ENCODE measurements at places on chromosomes 1 and 21.

- DNase-seq = no peak
Measured at GRCh38 chr1:20348326-20348915, 57.7 kb downstream of the VWA5B1 start.

DNA sequence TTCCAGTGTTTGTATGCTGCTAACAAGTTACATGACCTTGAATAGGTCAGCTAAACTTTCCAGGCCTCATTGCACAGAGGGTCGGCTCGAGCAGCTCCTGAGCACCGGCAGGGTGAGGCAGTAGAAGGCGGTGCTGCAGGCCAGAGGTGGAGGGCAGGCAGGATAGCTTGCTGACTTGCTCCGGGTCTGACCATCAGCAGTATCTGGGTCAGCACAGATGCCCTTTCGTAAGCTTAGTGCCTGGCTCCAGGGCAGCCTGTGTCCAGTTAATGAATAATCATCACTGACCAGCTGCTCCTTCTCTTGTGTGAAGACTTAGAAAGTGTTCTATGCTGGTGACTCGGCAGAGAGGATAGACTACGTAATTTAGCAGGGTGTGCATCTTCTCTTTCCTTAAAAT, 6.9 kb downstream of the MAPKAPK2 start:
- no peak for DNase-seq

DNA sequence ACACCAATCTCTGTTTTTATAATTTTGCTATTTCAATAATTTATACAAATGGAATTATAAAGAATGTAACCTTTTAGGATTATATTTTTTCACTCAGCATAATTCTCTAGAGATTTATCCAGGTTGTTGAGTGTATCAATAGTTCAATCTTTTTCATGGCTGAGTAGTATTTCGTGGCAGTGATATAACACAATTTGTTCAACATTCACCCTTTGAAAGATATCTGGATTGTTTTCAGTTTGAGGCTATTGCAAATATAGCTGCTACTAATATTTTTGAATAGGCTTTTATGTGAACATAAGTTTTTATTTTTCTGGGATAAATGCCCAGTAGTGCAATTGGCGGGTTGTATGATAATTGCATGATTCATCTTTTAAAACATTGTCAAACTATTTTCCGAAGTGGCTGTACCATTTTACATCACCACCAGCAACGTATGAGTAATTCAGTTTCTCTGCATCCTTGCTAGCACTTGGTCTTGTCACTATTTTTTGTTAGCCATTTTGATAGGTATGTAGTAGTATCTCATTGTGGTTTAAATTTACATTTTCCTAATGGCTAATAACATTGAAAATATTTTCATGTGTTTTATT, 55.6 kb upstream of the ABCD3 start:
- no peak for DNase-seq

DNA sequence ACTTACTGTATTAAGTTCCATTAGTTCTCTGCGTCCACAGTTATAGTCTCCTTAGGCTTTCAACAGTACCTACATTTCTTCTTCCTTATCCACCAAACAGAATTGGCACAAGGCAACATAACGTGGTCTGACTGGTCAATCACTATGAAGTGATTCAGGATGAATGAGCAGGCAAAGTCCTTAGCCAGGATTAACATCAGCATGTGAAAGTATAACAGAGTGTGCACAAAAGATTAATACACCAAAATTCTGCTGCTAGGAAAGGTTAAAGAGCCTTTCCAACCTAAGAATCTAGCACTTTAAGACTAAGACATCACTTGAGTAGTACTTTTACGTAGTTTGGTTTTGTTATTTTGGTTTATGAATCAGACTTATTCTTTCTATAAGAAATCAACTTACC, 15.8 kb downstream of the DEPDC1 start:
- DNase-seq = no peak

- no peak for DNase-seq
Measured at GRCh38 chr1:42259059-42259738, 75.8 kb downstream of the FOXJ3 start.

DNA sequence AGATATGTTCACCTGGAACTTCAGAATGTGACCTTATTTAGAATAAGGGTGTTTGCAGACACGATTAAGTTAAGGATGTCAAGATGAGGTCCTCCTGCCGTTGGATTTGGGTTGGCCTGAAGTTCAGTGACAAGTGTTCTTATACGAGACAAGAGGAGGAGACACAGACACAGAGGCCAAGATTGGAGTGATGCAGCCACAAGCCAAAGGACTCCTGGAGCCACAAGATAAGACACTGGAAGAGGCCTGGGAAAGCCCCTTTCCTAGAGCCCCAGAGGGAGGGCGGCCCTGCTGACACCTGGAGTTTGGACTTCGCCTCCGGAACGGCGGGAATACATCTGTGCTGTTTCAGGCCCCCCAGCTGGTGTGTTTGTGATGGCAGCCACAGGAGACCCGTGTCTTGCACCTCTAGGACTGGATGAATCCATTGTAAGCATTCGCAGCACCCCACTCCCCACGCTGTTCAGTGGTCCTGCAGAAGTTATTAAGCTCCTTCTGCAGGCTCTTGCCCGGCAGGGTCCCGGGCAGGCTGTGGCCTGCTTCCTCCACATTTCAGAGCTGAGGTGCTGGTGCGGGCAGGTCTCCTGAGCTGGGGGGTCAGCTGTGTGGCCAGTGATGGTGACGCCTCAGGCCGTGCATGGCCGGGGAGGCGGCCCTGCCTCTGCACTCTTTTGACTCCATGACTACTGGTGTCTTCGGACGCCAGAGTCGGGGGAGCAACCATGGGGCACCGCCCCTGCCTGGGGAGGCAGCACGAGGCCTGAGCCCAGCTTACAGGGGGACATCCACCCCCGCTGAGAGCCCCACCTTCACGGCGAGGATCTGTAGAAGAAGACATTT, 34.6 kb downstream of the UMODL1 start:
- no peak for DNase-seq

DNA sequence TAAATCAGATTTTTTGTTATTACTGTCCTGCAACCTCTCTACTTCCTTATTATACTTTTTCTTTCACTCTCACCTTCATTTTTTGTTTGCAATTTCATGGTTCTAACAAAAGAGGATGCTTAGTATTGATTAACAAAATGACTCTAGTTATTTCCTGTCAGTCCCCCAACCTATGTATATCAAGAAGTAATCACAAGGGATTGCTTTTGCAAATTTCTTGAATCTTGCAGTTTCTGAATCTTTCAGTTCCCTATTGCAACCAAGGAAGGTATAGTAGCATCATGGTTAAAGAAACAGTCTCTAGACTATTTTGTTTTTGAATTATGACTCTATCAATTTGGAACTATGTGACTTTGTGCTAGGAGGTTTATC, 446.9 kb downstream of the NEGR1 start:
- no peak for DNase-seq

DNA sequence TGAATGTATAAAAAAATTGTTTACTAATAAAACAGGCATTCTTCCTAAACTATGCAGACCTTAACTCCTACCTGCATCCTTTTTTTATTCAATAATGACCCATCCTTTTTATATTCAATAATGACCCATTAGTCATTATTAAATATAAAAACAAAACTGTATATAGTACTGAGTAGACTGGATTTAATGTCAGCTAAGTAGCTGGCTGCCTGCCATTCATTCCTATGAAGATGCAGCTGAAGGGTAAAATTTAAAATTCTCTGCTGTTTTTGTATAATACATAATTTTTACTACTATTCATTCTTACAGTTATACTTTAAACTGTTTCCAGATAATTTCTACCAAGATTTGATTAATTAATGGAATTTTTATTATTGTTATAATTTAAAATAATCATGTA, 79.3 kb downstream of the DENND1B start:
- DNase-seq = no peak

DNA sequence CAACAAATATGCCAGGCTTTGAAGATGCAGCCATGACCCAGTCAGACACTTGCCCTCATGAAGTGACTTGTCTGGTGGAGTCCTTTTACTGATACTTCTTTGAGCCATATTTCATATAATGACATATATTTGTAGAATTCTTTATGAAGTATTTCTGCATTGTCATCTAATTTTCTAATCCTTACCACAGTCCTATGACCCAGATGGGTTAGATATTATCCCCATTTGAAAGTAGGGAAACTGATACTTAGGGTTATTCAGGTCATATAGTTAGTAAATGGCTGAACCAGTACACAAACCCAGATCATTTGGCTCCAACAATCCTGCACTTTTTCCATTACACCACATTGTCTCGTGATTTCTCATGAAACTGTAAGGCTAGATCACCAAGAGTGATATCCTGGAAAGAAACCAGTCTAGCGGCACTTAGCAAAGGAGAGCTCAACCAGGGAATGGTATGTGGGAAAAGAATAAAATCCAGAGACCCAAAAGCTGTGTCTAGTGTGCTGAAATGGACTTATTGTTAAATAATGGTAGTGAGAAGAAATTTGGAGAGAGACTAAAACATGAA, 49.6 kb downstream of the ZFYVE9 start:
- no peak for DNase-seq

- DNase-seq = no peak
Measured at GRCh38 chr21:39022863-39023693, 160.2 kb downstream of the PSMG1 start.

DNA sequence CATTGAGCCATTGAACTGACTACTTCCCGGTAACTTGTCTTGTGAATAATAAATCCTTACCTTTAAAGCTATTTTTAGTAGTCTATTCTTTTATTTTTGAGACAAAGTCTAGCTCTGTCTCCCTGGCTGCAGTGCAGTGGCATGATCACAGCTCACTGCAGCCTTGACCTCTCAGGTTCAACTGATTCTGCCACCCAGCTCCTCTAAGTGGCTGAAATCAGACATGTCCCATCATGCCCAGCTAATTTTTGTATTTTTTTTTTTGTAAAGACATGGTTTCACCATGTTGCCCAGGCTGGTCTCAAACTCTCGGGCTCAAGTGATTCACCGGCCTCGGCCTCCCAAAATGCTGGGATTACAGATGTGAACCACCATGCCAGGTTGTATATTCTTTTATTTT, 59.3 kb upstream of the PTGS2 start:
- DNase-seq = no peak

- DNase-seq = peak; percentile 80
Measured at GRCh38 chr1:111754984-111755330, 744 bp upstream of the DDX20 start.

DNA sequence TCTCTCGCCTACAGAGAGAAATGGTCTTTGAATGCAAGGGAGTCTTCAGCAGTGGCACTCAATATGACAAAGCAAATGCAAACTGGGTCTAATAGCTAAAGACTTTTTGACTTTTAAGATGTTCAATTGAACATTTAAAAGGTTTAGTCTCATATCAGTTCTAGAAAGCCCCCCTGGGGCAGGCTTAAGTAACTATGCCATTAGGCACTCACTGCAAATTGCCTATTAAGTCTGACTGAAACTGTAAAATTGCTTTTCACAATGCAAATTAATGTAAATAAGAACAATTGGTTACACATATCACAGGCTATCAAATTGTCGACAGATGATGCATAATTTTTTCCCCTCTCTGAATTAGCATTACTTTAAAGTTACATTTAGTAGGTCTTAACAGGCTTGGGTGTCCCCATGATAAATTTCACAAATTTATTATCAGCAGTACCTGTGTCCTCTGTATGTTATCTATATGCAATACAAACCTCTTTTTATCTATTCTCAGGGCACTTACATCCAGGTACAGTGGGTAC, 329.1 kb downstream of the LRRIQ3 start:
- DNase-seq = no peak

Data from activated CD4-positive, alpha-beta T cell treated with anti-CD3 and anti-CD28 coated beads, Interleukin-2, amount 10 ng/mL, durations not matched to agents 24 days and 14 days (primary cell).